M059J (cell line): ENCODE measurements at places on chromosomes 7 and 10.

DNA sequence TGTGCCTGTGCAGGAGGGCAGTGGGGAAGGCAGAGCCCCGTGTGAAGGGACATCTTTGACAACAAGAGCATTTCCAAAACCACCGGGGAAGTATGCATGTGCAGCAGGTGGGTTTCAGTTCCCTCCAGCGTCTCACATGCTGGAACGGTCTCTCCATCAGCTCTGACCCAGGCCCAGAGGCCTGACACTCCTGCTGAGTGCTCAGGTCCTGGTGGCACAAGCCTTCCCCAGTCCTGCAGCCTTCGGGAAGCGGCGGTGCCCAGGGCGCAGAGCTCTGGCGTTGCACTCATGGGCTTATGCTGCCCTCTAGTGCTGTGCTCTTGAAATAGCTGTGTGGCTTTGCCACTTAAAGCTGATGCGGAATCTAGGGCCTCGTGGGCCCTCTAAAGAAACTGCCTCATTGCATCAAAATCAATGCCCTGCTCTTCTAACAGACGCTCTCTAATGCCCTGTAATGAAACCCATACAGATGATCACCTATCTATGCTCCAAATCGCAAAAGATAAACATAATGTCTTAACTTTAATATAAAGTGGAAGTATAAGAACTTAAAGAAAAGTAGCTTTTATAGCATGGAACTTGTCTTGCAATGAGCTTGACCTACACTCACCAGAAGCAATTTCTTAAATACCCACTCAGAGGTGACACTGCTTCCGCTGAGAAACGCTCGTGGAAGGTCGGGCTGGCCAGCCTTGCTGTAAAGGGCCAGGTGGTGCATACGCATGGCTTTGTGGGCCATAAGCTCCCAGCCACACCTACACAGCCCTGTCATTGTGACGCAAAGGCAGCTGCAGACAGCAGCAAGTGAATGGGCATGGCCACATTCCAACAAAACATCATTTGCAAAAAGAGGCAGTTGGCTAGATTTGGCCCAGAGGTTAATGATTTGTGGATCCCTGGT lies 38.6 kb downstream of the CLRN3 start:
- peak; percentile 55 for DNase-seq

GRCh38 chr7:91030680-91031380 lies 233.4 kb upstream of the FZD1 start:
- no peak for DNase-seq

DNA sequence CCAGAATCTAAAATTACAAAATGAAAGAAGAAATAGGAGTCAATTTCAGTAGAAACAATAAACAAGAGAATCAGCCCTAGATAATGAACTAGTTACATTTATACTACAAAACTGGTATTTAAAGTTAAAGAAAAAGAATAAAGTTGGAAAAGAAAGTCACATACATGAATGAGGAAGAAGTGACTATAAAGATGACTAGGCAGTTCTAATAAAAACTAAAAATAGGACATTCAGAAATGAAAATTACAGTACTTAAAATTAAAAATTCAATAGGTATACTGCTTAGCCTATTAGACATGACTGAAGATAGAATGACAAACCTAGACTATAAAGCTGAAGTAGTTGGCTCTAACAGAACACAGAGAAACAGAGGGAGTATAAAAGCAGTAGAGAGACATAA lies 108.8 kb downstream of the AHR start:
- DNase-seq: no peak

GRCh38 chr7:25361863-25362262 lies 133.6 kb upstream of the NPVF start:
- DNase-seq: peak; percentile 8

GRCh38 chr10:31584876-31585275 lies 265.9 kb downstream of the ZEB1 start:
- no peak for DNase-seq

- peak; percentile 58 for DNase-seq
These were observed 196.0 kb downstream of the RNLS start for GRCh38 chr10:88386821-88387773.

DNA sequence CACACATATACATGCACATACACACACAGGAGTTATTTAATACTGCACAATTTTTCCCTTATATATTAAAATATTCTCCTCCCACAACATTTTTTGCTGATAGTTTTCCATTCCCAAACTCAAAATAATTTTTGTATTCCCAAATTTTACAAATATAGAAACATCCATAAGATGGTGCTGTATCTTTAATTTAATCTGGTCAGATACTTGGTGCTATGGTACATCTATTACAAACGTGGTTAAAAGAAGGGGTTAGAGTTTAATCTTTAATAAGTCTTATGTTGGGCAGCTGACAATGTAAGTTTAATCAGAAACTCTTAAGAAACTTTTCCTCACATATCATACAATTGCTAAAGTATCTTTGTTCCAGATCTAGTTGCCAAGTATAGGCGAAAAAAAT lies 10.2 kb upstream of the CADPS2 start:
- no peak for DNase-seq

GRCh38 chr10:123786306-123786705 lies 105.3 kb downstream of the CPXM2 start:
- no peak for DNase-seq

DNA sequence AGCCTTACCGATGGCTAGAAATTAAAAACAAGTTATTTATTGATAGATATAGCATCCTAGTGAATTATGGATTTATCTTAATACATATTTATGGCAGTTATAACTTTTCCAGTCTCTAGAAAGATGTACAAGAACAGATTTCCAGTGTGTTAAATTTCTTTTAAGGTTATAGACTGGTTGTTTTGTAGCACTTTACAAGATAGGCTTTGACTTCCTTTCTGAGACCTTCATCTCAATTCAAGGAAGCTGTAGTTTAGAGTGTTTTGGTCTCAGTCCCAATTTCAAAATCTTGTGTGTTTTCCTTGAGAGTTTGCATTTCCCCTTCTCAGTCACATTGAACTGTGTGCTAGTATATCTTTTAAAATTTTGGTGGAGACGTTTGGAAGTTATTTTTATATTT lies 30.1 kb downstream of the PLEKHA1 start:
- no peak for DNase-seq

- DNase-seq: no peak
These were observed 180.8 kb downstream of the MAD1L1 start for GRCh38 chr7:2051707-2052656.

GRCh38 chr7:19295376-19295775 lies 150.2 kb upstream of the FERD3L start:
- DNase-seq: no peak

DNA sequence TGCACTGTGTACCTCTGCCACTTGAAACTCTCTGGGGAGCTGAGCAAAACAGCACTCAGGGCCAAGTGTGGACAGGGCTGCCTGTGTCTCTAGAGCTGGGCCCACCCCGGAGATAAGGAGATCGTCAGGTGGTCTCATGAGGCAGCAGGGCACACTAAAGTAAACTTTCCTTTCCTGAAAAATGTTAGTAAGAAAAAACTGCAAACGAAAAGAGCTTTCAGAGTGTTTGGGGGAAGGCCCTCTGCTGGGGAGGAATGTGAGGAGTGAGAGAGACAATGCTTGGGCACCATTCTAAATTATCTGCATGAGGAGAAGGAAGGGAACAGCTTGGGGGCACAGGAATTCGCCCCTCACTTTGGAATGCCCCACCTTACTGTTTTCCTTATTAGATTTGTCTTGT lies 127.7 kb downstream of the ATXN7L1 start:
- DNase-seq: no peak

DNA sequence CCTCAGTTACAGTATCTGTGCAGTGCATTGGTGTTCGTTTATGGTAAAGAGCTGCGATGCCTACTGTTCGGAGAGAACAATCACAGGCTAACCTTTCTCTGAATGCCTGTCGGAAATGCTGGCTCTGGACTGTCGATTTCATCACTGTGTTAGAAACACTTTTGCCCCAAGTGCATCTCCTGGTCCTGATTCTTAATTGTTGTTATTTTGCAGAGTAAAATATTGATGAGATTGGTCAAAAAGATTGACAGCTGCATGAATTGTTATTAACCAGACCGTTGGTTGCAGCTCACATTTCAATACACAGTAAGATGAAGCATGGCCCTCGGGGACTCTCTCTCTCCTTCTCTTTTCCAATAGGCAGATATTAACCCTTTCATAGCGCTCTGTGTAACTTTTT lies 557.4 kb upstream of the ADARB2 start:
- no peak for DNase-seq

- DNase-seq: peak; percentile 46
These were observed 8.4 kb downstream of the SORBS1 start for GRCh38 chr10:95552679-95553342.

DNA sequence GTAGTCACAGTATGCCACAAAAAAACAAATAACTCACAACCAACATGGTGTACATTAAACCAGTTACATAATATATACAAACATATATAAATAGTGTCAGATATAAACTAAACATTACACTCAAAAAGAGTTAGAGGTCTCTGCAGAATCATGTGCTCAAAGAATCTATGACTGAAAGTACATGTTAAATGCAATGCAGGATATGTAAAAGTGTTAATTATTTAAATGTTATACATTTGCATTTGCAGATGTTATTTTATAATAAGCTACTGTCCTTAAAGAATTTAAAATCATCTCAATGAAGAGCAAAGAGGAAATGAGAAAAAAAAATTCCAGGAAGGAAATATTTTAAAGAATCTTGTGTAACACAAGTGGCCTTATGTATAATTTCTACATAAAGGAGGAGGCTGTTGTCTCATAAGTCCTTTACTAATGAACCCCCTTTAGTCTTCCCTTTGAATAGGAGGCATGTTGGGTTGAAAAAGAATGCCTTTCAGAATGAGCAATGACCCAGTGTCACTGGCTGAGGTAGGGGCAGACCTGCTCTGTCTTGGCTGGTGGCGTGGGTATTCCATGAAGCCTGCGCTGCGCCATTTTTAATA lies 148.9 kb downstream of the ITGA8 start:
- DNase-seq: no peak

DNA sequence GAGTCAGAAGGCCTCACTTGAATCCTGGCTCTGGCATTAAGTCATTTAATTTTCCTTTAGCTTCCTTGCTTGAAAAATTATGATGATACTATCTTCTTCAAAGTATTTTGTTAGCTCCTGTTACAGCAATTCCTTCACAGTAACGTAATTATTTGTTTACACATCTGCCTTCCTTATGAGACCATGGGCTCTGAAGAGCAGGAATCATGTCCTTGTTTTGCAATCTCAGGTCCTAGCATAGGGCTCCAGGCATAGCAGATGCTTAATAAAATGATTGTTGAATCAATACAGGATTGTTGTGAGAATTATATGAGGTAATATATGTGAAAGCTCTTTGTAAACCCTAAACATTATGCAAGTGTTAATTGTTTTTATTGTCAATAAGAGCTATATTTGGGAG lies 25.5 kb downstream of the KLHDC10 start:
- peak; percentile 32 for DNase-seq

- no peak for DNase-seq
These were observed 40.0 kb downstream of the DIP2C start for GRCh38 chr10:649445-649797.

GRCh38 chr10:48652344-48652743 lies 32.3 kb upstream of the WDFY4 start:
- no peak for DNase-seq

DNA sequence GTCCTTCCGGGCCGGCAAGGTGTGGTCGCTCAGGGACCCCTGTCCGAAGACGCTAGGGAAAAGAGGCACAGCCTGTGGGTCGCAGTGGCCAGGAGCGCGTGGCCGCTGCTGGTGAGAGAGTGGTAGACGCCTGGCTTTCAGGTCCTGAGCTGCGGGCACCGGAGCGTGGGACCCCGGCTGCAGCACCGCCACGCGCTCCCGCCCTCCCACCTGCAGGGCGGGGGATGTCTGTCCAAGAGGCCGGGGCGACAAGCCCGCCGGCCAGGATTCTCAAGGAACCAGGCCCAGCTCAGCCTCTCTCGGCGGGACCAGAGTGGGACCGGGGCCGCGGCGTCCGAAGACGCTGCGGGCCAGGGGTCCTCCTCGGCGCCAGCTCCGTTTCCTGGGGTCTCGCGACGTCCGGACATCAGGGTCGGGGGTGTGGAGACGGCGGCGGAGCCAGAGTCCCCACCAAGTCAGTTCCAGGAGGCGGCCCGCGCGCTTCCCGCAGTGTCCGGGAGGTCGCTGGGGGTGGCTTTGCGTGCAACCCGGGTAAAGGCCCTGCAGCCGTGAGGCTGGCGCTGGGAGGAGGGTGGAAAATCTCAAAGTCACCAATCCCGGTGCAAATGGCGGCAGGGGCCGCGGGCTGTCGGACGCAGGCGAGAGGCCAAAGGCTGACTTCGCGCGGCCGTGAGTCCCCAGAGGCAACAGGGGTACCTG lies 5.5 kb downstream of the ZNF503 start:
- DNase-seq: no peak

GRCh38 chr7:70602117-70602516 lies 529.8 kb upstream of the GALNT17 start:
- DNase-seq: no peak

DNA sequence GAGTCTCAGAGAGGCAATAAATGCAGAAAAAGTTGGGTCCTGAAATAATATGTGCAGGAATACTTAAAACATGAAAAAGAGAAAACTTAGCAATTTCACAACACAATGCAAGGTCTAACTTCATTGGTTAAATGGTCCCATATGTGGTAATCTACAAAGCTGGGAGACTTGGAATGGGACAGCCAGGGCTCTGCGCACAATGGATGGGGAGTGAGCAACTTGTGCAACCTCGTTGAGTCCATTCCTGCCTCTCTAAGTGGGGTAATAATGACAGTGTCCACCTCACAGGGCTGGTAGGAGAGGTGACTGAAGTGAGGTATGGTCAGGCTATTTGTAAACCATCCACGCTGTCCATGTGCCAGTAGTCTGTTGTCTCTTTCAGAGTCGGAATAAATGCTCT lies 11.8 kb upstream of the EMX2 start:
- no peak for DNase-seq

GRCh38 chr7:36852017-36852416 lies 127.7 kb upstream of the AOAH start:
- DNase-seq: no peak

- peak; percentile 71 for DNase-seq
These were observed 3.0 kb upstream of the CALHM3 start for GRCh38 chr10:103481974-103482531.

- DNase-seq: no peak
These were observed 261.8 kb downstream of the THSD7A start for GRCh38 chr7:11570205-11570604.

- no peak for DNase-seq
These were observed 58.1 kb upstream of the DGKI start for GRCh38 chr7:137904833-137905232.

DNA sequence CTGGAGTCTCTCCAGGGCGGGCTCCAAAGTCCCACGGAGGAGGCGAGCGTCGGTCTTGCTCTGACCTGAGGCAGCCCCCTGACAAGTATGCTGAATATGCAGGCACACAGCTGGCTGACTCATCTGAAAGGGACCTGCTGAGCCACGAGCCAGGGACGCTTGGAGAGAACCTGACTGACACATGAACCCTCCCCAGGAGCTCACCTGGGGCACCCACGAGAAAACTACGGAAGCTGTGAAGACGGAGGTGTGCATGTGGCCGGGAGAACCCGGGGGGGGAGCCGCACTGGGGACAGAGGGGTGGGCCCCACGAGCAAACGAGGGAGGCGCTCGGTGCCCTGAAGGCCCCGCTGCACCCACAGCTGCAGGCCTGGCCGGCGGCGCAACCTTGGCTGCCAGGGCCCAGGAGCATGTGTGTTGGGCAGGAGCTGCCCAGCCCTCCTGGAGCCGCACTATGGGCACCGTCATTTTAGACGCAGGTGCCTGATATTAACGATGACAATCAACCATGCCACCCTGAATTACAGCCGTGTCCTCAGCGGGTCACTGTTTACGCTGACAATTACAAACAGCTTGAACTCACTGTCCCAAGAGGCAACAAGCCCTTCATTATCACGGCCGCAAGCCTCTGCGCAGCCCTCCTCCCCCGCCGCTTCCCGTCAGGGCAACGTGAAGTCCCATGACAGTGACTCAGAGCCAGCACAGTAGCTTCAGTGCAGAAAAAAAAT lies 64.7 kb downstream of the DIP2C start:
- DNase-seq: peak; percentile 71
